IMR-90 (cell line): ENCODE measurements at places on chromosomes 2 and 18. TPM values are rescaled to one million over a fixed set of nuclear protein-coding genes. Genes with fewer than 3 reads are reported as not detected.
A peak's percentile ranks its signal among the peaks of the same experiment; 100 is the strongest.

The L3MBTL4 gene
- under 0.01 TPM in 1 of 2 replicates, not detected in the other for total RNA-seq

- DNase-seq = peak; percentile 45
Observed at GRCh38 chr2:175855794-175856453, 146.1 kb downstream of the LNPK start.

DNA sequence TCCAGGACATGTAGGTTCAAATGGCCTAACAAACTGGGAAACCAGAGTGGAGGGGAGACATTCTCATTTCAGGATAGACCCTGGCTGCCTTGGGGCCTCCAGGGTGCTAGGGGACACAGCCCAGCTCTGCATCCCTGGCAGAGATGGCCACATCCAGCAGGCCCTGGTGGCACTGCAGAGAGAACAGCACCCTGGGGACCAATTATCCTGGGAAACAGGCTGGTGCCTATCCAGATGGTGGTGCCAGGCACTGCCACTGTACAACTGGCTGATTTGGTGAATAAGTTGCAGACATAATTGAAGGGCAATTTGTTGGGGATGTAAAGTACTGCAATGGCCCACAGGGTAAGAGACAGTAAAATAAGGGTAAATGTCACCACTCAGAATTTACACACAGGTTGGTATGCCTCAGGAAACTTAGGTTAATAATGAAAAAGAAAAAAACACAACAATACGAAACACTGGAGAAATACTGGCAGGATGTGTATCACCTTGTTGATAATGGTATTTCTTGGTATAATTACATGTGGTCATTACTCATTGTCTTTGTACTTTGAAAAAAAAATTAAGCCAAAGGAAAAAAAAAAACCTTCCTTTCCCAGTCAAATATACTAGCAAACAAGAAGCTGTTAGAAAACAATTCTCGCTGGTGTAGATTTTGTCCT lies 12.8 kb upstream of the SFTPB start:
- no peak for DNase-seq

DNA sequence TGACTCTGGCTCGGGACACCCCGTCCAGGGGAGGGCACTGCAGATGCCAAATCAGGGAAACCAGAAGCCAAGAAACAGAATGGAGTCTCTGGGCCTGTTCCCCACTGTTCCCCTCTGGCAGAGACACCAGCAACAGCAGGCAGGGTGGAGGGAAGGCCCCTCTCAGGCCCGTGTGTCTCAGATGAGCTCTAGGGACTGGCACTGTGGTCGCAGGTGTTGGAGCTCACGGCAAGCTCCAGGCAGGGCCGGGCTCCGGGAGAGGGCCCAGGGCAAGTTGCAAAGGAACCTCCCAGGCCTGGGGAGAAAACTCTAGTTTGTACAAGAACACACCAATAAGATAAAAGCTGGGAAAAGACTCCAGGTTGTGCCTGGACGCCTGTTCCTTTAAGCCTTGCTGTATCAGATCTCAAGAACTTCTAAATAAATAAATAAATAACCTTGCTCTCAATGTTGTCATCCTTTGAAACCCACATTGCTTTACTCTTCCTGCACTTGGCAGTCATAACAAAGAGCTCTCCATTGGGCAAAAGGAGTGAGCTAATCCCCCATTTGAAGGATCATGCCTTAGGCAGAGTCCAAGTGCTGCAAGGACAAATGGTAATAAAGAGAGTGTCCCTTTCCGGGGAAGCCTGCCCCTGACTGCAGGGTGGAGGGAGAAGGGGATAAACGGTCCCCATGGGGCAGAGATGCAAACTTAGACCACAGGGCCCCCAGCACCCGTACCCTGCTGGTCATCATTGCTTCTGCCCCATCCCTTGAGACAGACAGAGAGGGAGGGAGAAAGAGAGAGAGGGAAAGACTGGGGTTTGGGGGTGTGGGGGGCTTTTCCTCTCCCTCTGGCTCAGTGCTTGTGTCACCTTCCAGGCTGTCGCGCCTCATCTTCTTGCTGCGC lies 33.3 kb downstream of the CNGA3 start:
- DNase-seq = no peak

The KCNK3 gene
- under 0.01 TPM in 2 replicates for total RNA-seq

DNA sequence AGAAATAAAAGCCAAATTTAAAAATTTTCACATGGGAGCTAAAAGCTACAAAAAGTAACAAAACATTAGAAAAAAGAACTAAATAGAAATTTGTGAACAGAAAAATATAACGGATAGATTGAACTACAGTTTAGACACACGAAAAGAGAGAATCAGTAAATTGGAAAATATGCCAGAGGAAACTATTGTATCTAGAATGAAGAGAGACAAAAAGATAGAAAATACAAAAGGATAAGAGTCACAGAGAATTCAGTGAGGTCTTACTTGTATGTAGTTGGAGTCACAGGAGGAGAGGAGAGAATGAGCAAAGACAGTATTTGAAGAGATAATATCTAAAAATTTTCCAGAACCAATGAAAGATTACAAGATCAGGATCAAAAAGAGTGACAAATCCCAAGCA lies 11.3 kb upstream of the MCFD2 start:
- no peak for DNase-seq

GRCh38 chr18:34942276-34942675 lies 98.9 kb upstream of the MAPRE2 start:
- peak; percentile 5 for DNase-seq

DNA sequence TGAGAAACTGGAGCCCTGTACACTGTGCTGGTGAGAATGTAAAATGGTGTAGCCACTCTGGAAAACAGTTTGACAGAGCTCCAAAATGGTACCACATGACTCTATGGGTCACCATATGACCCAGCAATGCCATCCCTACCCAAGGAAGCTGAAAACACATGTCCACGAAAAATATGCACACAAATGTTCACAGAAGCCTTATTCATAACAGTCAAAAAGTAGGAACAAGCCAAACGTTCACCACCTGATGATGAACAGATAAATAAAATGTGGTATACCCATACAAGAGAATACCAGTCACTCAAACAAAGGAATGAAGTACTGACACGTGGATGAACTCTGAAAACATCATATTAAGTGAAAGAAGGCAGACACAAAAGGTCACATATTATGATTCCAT lies 4.6 kb downstream of the AFG3L2 start:
- no peak for DNase-seq

GRCh38 chr2:144833075-144833637 lies 313.2 kb upstream of the ZEB2 start:
- DNase-seq = no peak

- no peak for DNase-seq
Observed at GRCh38 chr2:151882786-151883445, 54.7 kb upstream of the ARL5A start.

- no peak for DNase-seq
Observed at GRCh38 chr2:62426154-62426912, 79.7 kb downstream of the TMEM17 start.

The TMEM169 gene
- 0.54 and 0.83 TPM in 2 replicates for total RNA-seq

DNA sequence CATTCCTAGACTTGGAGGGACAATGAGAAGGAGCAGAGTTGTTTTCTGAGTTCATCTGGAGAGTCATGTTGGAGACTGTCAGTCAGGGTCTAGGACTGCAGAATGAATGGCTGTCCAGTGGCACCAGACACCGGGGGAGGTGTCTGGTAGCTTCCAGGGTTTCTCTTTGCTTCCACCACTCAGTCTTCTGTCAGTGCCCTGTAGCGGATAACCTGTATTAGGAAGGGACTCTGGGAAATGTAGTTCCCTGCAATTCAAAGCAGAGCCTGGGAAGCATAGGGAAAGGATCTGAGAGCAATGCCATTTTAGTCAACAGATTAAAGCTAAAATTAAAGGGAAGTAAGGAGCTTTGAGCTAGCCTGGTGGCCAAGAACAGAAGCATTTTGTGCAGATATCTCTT lies 257.9 kb downstream of the THSD7B start:
- no peak for DNase-seq

The DSC3 gene
- under 0.01 TPM in 2 replicates for total RNA-seq

The TLX2 gene
- total RNA-seq = not detected in 2 replicates

- DNase-seq = no peak
Observed at GRCh38 chr2:10246831-10247230, 55.9 kb upstream of the HPCAL1 start.

The TNFRSF11A gene
- under 0.01 TPM in 1 of 2 replicates, not detected in the other for total RNA-seq

The OTOS gene
- total RNA-seq = not detected in 2 replicates

The FSHR gene
- total RNA-seq = not detected in 2 replicates

The TEKT4 gene
- total RNA-seq = not detected in 2 replicates

GRCh38 chr2:159010963-159011362 lies 42.5 kb downstream of the TANC1 start:
- peak; percentile 69 for DNase-seq

DNA sequence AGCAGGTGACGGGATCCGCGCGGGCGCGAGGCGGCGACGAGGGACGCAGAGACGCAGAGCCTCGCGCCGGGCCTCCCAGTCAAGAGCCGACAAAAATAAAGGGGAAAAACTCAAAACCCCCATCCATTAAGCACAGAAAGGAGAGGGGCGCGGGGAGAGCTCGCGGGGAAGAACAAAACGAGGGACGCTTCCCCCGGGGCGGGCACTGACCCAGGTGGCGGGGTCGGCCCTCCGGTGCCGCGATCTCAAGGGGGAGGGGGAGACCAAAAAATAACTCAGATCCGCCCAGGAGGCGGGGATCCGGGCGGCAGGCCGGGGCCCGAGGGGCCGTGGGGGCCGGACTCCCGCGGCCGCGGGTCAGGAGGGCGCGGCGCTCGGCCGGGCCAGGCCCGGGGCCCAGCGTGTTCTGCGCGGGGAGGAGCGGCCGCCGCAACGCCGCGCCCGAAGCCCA lies 597 bp downstream of the RNF103 start:
- no peak for DNase-seq

The SERPINB11 gene
- total RNA-seq = 0.18 TPM in 1 of 2 replicates, not detected in the other

DNA sequence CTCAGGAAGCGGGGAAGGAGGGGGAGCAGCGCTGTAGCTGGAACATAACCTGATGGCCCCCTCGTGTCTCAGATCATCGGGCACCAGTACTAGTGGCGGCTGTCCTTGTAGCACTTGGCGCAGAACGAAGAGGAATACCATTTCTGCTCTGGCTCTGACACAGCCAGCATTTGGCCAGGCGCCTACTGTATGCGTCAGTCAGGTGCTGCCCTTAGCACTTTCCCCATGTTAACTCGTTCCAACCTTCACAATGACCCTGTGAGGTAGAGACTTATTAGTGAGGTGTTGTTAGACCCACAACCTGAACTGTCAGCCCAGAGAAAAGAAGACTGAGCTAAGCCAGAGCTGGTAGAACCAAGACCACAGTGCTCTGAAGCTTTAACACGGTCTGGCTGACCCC lies 47.7 kb upstream of the EML6 start:
- no peak for DNase-seq

The GKN2 gene
- total RNA-seq = not detected in 2 replicates

The VIL1 gene
- not detected in 2 replicates for total RNA-seq

The SLC38A11 gene
- total RNA-seq = under 0.01 and 0.18 TPM in 2 replicates

- DNase-seq = no peak
Observed at GRCh38 chr2:113828049-113828742, 61.7 kb upstream of the ACTR3 start.

- DNase-seq = no peak
Observed at GRCh38 chr18:75607701-75608100, 180.2 kb upstream of the SMIM21 start.
